ENCODE measurements at places on chromosomes 11 and 22.

- no peak for DNase-seq
Observed at GRCh38 chr11:57391111-57391510, 661 bp upstream of the PRG2 start.

- DNase-seq, result no peak
Observed at GRCh38 chr11:117514256-117514655, 186.6 kb downstream of the CEP164 start.

DNA sequence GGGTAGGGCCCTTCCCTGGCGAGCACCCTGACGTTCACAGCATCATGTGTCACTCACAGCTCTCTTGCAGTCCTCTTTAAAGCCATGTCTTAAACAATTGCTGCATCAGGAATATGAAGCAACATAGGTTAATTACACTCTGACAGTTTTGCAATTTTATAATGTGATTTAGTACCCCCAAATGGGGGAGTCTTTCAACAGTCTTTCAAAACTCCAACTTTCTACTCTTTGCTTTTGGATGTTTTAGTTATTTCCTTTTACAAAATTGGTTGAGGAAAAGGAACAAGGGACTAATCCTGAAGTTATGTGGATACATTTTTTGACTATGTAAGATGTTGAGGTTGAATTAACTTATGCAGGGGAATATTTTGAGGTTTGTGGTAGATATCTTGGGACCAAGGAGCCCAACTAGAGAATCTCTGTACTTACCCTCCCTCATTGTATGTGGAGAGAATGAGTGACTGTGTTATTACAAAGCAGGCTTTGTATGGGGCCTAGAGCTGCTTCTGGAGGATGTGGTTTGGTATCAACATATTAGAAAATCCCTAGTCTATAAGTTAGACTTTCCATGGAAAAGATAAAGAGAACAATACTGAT, at the start of gene MMP8:
MMP8 (minus strand) TSS at position 51 of the 597 bp plus-strand sequence. CDS start 99 bp downstream, outside the sequence.
- no peak for DNase-seq

GRCh38 chr11:65640483-65641296, 2.8 kb downstream of the SIPA1 start:
- DNase-seq, result no peak

- DNase-seq, result no peak
Observed at GRCh38 chr11:3225826-3226750, 6.1 kb downstream of the MRGPRE start.

GRCh38 chr11:25733777-25734176, 598.2 kb upstream of the ANO3 start:
- no peak for DNase-seq

DNA sequence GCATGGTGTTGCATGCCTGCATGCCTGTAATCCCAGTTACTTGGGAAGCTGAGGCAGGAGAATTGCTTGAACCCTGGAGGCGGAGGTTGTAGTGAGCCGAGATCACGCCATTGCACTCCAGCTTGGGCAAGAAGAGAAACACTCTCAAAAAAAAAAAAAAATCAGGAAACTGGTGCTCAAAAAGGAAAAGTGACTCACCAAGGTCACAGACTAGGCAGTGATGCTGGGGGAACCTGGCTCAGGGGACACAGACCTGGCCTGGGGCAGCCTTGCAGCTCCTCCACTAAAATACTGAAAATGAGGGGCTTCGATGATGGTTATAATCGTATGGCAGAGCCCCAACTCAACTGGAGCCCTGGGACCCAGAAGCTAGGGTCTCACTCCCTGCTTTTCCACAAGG, 8.1 kb upstream of the SLC35E4 start:
- DNase-seq, result no peak

GRCh38 chr11:34165786-34166555, 60.5 kb downstream of the NAT10 start:
- no peak for DNase-seq

- no peak for DNase-seq
Observed at GRCh38 chr11:96341211-96342013, 1.6 kb downstream of the MAML2 start.

DNA sequence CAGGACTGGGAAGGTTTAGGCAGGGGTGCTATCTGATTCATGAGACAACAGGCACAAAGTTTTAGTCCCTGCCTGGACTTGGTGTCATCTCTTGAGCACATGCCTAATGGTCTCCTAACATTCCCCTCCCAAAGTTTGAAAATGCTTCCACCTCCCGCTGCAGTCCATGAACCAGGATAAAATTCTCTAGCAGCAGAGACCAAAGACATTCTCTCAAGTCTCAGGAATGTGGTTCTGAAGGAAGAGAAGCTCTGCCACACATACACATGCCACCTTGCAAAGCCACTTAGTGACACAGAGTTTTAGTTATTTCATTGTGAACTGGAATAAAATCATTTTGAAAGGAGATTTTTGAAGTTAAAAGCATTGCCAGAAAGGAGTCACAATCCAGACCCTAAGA, 15.5 kb downstream of the OR51B6 start:
- no peak for DNase-seq

GRCh38 chr11:69804769-69805508, 14.3 kb downstream of the FGF3 start:
- no peak for DNase-seq

DNA sequence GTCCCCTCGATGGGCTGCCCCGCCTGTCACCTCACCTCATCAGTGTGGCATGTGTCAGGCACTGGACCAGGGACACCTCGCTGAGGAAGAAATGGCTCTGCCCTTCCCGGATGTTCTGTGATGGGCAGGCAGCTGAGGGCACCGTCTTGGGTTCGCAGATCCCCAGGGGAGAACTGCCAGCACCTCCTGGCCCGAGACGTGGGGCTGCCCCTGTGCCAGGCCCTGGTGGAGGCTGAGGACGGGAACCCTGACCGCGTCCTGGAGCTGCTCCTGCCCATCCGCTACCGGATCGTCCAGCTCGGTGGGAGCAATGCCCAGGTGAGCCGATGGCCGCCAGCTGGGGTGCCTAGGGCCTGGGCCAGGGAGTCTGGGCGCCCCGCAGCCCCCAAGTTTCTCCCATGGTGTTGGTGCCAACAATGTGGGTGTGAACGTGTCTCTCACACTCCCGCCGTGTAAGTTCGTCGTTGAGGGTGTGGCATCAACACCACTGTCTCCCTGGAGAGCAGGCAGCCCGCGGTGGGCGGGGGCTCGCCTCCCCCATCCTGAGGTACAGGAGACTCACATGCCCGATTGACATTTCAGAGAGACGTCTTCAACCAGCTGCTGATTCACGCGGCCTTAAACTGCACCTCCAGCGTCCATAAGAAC, 7.3 kb upstream of the GTSE1 start:
- no peak for DNase-seq

GRCh38 chr11:81870066-81870412, 863.6 kb downstream of the FAM181B start:
- no peak for DNase-seq

DNA sequence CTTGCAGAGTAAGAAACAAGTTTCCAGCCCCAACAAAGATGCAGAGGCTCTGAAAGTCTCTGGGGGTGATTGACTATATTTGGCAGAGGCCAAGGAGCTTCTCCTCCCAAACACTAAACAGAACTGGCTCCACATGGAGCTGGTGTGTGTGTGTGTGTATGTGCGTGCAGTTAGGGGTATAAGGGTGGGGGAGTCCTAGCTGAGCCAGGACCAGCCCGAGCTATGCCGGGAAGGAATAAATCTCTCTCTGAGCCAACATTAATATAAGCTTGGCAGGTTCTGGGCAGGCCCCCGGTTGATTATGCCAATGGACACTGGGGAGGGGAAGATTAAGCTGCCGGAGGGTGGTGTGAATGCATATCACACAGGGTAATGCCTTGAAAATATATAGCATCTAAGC, 324.2 kb downstream of the MIAT start:
- no peak for DNase-seq

- DNase-seq, result no peak
Observed at GRCh38 chr11:82718307-82718706, 15.4 kb downstream of the FAM181B start.

DNA sequence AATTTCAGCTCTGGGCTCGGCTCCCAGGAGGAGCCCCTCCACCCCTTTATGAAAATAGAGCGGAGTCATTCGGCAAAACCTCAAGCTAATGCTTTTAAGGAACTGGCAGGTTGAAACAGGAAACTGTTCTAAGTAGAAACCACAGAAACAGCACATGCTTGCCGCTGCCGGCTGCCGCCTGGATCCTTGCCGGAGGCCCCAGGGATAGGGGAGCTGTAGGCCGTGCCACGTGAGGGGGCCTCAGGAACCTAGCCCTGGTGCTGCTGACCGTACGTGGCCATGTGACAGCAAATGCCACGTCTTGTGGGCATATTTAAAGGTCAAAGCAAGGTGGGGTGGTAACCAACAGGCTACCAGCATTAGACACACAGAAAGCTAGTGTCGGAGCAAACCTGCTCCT, 77.9 kb upstream of the TIMP3 start:
- no peak for DNase-seq

DNA sequence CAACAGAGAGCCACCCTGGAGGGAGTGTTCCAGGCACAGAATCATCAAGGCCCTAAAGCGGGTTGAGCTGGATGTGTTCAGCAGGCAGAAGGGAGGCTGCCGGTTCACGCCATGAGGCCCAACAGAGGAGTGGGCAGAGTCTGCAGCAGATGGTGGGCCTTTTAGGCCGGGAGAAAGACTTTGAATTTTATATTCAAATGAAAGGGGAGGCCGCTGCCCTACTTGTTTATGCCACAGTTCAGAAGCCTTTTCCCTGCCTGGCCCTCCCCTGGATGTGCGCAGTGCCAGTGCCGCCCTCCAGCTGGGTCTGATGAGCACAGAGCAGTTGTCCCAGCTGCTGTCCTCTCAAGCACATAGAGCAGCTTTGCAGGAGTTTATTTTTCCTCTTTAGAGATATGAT, 46.9 kb upstream of the TTC12 start:
- DNase-seq, result no peak

DNA sequence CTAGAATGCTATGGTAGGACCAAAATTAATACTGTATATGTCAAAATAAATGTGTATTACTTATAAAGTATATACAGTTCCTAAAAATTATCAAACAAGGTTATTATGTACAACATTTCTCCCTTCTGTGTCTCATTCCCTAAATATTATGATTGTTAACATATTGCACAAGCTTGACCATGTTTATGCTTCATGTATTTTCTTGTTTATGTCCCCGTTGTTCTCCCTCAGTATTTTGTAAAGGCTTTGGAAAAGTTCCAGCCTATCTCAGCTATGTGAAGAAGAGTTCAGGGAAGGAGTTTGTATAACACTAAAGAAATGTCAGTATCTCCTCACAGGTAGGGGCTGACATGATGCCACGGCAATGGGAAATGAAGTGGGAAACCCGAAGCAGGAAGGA, 19.6 kb downstream of the ADM start:
- DNase-seq, result no peak
